ENCODE measurements at places on chromosomes 4 and X.
A peak's percentile ranks its signal among the peaks of the same experiment; 100 is the strongest.

DNA sequence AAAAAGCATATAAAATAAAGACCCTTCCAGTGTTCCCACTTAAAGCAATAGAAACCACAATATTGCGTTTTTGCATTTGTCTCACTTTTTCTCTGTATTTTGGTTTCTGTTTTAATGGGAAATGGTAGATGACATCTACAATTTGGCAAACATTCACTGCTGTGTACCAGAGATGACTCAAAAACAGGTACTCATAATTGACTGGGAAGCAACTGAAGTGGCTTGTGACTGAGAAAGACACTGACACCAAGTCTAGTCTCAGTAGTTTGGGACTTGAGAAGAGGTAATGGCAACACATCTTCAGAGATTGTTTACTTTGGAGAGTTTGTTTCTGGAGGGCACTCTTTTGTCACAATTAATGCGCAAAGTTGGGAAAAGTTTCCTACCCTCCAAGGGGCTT lies 42.0 kb downstream of the AREG start:
- no peak for DNase-seq

DNA sequence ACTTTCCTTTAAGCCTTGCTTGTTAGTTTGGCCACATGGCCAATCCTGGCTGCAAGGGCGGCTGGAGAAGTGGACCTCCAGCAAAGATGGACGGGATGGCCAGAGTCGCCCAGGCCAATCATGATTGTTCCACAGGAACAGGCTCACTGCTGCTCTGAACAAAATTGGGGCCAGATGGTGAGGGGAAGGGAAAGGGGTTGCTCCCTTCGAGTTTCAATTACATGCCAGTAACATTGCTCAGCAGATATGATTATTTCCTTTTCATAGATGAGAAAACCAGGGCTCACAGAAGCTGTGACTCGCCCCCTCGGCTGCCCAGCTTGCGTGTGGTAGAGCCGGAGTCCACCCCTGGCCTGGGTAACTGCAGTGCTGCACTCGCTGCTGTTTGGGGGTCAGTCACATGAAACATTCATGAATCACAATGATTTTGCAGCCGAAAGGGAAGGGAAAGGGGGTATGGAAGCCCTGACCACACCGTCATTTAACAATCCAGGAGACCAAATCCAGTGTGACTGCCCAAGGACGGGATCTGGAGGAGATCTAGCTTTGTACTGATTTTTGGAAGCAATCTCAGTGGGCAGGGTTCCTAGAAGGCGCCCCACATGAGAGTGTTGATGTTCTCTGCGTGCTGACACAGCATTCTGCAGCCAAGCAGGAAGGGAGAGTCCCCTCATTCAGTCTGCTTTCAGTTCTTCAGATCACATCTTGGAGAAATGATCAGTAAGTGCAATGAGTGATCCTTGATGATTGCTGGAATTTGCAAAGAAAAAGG lies 77.3 kb upstream of the MSX1 start:
- DNase-seq = no peak

GRCh38 chr4:139660568-139661043 lies 5.0 kb upstream of the MGST2 start:
- DNase-seq = no peak

- DNase-seq = no peak
These were observed 36.1 kb upstream of the HMX1 start for GRCh38 chr4:8907596-8908205.

DNA sequence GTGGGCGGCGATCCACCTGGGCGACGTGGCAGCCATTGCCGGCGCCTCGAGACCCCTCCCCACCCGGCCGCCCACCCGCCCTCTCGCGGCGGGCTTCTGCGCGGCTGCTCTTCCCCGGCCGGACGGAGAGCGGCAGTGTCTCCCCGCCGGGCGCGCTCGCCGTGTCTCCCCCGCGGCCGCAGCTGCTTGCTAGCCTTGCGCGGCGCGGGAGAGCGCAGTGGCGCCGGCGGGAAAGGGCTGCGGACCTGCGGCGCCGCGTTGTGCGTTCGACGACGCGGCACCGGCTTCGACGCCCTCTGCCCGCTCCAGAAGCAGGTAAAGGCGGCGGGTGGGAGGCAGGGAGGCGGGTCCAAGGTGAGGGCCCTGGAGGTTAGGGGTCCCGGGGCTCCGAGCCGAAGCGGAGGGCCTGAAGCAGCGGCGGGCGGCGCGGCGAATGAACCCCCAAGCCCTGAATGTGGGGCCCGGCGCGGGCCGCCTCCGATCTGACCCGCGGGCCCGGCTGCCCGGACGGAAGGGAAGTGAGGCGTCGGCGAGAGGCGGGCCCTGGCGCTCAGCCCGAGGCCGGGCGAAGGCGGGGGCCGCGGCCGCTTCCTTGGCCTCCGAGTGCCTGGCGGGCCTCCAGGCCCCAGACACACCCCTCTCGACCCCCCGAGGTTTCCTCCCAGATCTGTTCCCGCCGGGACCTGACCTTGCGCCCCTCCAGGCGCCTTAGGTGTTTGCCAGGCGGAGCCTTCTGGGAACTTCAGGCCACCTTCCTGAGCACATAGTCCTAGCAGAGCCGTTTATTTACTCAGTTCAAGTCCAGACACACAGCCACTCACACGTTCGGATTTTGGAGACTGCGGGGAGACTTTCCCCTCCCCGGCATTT lies at the start of gene N4BP2:
Gene N4BP2, plus strand, starts transcription at position 135 of the 870 bp plus-strand sequence. CDS start 40,491 bp downstream, outside the sequence.
- DNase-seq = peak; percentile 78

DNA sequence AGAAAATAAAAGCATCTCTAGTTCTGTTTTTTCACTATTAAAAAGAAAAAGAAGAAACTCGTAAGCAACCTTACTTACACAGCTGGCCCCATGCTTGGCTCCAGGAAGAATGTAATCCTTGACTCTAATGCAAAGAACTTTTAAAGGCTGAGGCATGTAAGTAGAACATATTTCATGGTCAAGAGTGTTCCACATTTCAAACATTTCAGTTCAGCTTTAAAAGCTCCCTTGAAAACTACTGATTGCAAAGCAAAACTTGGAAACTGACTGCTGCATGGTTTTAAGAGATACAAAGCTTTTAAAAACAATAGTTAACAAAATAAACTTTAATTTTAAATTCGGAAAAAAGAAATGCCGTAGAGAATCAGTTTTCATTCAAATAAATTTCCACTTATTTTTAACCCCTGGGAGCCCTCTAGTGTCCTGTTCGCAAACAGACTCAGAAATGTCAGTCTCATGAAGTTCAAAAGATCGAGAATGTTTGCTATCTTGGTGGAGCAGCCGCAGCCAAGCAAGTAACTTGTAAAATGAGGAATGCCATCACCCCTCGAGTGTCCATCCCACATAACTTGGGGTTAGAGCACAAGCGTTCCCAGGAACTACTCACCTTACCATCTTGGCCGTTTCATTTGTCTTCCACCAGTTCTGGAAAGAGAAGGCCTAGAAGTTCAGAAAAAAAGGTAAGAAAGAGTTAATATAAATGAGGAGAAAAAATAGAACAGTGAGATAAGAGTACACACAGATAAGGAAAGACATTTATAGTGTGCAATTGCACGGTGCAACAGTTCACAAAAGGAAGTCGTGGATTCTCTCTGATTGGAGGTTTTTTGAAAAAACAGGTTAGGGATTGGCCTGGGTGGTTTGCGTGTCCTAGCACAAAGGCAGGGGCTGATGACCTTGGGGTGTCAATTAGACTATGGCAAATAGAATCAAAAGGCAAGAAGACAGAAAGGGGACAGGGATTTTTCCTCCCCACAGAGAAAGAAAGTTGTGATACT lies at the start of gene GASK1B:
Gene GASK1B, minus strand, starts transcription at position 765 of the 998 bp plus-strand sequence. CDS start 1,650 bp downstream, outside the sequence.
- DNase-seq = no peak

GRCh38 chr4:122602277-122603142 lies 18.4 kb downstream of the IL21 start:
- DNase-seq = no peak

- no peak for DNase-seq
These were observed 200.4 kb downstream of the CAMK2D start for GRCh38 chr4:113561092-113561491.

DNA sequence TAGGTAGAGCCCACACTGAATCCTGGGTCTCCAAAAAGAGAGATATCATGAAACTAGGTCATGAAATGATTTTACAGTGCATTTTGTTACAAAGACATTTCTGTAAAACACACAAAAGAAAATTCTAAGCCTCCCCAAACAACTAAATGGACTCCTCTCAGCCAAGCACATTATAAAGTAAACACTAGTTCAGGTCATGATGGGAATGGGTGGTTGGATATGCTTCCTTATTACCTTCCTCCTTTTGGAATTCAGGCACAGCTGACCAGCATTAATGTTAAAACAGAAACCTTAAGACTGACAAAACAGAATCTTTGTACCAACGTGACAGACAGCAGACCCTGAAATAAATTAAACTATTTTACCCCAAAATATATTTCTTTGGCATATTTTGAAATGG lies 87.9 kb upstream of the NPY2R start:
- DNase-seq = no peak

DNA sequence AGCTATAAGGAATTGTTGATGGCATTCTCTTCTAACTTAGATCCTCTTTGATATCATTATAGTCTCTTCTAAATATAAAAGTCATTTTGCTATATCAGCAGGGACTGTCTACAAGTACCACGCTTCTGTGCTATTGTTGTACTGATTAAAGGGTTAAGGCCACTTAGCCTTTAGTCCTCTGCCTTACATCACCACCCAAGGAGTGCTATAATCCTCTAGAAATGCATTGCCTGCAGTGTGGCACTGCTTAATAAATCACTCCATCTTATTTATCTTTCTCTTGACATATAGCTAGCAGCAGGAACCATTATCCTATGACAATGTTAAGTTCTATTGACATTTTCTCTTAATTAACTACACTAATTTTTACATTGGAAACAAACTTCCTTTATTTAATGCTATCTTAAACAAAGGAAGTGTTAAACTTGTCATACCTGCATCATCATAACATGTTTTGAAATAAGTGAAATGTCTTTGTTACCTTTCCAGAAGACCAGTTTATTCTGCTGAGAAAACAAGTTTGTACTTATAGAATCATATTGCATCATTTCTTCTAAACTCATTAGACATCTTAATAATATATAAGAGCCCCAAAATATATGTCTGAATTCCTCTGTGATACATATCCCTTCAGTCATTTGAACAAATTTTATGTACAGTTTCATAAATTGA lies 360.9 kb upstream of the ATOH1 start:
- no peak for DNase-seq
